Activated CD4-positive, alpha-beta T cell treated with anti-CD3 and anti-CD28 coated beads, Interleukin-2, Interleukin-6, amounts not matched to agents 100 ng/mL and 50 ng/mL, durations not matched to agents 16 hours and 8 hours (primary cell): ENCODE measurements at places on chromosomes 5 and 9.
A peak's percentile ranks its signal among the peaks of the same experiment; 100 is the strongest.

GRCh38 chr5:153866176-153866575 is 172.5 kb downstream of the FAM114A2 start:
- DNase-seq, result no peak

GRCh38 chr9:130472184-130472705 is 27.5 kb downstream of the ASS1 start:
- no peak for DNase-seq

- DNase-seq, result no peak
Measured at GRCh38 chr9:76431601-76432000, 27.4 kb upstream of the GCNT1 start.

DNA sequence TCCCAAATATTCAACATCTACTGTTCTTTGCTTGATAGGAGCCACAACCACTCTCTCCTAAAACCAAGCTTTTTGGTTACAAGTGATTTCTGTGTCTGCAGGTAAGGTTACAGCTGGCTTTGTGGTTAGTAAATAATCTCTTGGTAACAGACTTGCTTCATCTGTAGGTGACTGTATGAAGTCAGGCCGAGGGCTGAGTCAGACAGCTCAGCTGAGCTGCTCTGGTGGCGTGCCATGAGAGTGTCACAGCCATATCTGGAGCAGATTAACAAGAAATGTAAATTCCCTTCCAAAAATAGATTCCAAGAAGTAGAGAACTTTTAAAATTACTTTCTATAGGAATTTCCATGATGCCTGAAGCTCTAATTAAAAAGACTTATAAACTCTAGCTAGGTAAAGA is 23.7 kb upstream of the TAS2R1 start:
- DNase-seq, result no peak

- DNase-seq, result no peak
Measured at GRCh38 chr5:16127865-16128544, 51.6 kb downstream of the MARCHF11 start.

- DNase-seq, result no peak
Measured at GRCh38 chr5:94900006-94900505, 281.6 kb downstream of the SLF1 start.

GRCh38 chr9:136011703-136012496 is 50.7 kb upstream of the UBAC1 start:
- no peak for DNase-seq

GRCh38 chr5:84299959-84300358 is 84.7 kb downstream of the EDIL3 start:
- DNase-seq, result no peak

DNA sequence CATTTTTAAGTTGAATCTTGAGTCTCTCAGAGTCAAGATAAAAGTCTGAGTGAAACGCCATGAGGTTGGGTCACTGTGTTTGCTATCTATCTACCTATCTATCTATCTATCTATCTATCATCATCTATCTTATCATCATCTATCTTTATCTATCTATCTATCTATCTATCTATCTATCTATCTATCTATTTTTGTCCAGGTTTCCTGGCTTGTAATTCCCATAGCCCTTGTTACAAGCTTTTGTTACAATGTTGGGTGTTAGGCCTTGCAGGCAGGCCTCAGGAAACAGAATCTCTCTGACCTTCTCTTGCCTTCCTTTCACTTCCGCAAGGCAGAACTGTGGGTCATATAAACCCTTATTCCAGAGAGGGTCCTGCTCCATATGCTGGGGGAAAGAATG is 12.6 kb upstream of the KIAA1958 start:
- no peak for DNase-seq

DNA sequence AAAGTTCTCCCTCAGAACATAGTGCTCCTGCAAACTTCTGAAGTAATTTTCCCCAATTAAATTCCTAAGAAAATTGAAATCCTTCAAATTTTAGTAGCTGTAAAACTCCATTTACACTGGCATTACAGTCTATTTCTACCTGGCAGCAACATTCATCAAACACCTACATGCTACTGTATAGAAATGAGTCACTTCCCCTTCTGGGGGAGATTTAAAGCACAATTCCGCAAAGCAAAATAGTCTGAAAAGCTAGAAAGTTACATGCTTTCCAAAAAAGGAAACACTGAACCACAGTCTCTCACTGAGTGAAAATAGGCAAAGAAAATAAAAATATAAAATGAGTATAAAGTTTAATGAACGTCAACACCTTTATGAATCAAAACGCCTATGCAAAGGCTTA is 43.3 kb downstream of the MCTP1 start:
- peak; percentile 12 for DNase-seq

DNA sequence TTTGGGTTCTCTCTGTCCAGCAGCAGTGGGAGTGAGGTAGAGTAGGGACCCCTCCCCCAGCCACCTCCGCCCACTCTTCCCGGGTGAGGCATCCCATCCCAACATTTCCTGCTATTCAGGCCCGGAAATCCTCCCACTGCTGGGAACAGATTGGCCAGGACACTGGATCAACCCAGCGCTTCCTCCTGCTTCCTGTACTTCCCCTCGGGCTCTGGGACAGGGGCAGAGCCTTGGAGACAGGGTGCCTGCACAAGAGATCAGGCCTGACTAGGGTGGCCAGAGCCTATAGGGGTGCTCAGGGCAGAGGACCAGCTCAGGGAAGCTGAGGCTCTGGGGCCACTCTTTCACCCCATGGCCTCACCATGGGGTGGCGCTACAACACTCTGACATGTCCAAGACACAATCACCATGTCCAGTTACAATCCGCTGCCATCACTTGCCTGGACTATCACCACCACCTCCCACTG is 14.5 kb downstream of the SH2D3C start:
- peak; percentile 30 for DNase-seq

- no peak for DNase-seq
Measured at GRCh38 chr9:125484350-125485282, 222.4 kb downstream of the MAPKAP1 start.

DNA sequence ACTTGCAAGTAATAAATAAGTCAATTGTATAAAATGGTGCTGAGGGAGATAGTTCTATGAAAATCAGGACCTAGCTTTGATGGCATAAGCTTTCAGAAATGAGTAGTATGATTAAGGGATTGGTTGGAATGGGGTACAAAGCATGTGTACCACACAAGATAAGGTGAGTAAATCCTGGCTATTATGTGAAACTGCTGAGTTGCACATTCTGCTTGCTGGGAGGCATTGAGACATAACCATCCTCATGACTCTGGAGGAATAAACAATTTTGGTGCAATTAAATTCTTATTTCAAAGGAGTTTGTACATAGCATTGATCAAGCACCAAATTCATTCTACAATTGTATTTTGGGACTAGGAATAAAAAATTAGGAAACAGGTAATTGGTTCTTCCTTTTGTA is 755.2 kb upstream of the ACO1 start:
- no peak for DNase-seq

GRCh38 chr5:56595566-56595965 is 219.8 kb upstream of the MAP3K1 start:
- no peak for DNase-seq

GRCh38 chr5:91139572-91140200 is 243.4 kb downstream of the ARRDC3 start:
- DNase-seq, result no peak

DNA sequence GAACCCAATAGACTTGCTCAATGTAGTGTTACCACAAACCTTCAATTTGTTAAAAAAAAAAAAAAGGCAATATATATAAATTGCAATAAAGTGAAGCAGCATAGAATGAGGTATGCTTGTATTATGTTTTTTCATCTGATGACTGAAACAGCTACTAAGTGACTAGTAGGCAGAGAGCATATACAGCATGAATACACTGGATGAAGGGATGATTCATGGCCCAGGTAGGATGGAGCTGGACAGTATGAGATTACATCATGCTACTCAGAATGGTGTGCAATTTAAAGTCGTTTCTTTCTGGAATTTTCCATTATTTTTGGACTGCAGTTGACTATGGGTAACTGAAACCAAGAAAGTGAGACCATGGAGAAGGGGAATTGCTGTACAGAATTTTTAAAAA is 161.2 kb downstream of the GNA14 start:
- peak; percentile 51 for DNase-seq

- DNase-seq, result no peak
Measured at GRCh38 chr9:468766-469426, 254.2 kb downstream of the DOCK8 start.

DNA sequence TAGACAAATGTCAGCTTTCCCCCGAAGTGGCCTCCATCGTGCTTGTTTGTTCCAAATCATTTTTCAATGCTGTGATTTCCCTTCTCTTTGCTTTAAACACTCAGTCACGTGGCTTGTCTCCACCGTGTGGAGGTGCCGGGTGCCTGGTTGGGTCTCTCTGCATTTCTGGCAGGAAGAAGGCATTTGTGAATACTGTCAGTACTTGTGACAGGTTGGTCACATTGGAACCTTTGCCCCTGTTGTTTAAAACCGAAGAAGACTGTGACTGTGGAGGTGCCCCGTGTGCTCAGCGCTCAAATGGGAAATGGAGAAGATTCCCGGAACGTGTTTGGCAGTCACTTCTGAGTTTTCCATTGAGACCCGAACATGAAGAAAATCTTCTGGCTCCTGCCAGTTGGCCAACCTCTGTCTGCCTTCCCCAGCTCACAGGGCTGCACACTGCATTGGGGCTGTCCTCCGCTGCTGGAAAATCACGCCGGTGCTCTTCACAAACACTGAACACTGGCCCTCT is 74.6 kb downstream of the LMNB1 start:
- DNase-seq, result no peak

GRCh38 chr5:144191531-144191930 is 20.9 kb downstream of the KCTD16 start:
- DNase-seq, result no peak

- DNase-seq, result no peak
Measured at GRCh38 chr9:116877072-116877471, 190.0 kb downstream of the TRIM32 start.

DNA sequence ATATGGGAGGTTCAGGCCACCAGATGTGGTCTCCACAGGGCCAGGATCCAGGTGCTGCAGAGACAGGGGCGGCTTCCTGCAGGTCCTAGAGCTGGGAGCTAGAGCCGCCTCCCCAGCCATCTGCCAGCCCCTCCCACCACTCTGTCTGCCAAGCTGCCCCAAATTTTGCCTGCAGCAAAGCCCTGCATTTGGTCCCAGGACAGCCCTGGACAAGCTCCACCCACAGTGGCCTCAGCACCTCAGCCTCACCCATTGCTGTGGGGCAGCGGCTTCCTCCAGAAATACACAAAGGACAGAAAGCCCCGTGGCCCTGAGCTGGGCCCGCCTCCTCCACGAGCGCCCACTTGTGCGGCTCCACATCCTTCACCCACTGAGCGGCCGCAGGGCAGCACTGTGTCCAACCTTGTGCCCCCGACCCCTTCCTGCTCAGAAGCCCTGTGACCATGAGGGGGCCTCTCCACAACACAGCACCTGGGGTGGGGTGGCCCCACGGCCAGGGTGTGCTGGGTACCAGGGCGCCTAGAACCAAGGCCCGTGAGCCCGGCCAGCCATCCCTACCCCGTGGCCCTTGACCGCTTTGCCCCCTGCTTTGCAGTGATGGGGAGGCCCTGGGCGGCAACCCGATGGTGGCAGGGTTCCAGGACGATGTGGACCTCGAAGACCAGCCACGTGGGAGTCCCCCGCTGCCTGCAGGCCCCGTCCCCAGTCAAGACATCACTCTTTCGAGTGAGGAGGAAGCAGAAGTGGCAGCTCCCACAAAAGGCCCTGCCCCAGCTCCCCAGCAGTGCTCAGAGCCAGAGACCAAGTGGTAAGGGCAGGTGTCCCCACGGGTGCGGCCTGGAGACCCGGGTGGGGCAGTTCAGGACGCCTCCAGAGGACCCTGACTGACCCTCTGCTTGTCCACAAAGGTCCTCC is 3.7 kb upstream of the AJM1 start:
- DNase-seq, result no peak

DNA sequence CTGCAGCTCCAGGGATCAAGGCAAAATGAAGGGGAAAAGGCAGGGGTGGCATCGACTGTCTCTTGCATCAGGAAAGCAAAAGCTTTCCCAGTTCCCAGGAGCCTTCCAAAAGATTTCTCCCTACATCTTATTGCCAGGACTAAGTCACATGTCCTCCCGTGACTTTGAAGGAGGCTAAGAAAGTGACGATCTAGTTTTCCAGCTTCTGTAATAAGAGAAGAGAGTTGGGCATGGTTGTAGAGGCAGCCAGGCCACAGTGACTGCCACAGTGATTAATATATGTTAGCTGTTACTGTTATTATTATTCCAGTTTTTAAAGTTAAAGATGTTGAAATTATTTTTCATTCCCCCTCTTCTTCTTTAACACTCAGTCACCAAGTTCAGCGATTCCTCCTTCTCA is 77.1 kb downstream of the RMI1 start:
- DNase-seq, result no peak

DNA sequence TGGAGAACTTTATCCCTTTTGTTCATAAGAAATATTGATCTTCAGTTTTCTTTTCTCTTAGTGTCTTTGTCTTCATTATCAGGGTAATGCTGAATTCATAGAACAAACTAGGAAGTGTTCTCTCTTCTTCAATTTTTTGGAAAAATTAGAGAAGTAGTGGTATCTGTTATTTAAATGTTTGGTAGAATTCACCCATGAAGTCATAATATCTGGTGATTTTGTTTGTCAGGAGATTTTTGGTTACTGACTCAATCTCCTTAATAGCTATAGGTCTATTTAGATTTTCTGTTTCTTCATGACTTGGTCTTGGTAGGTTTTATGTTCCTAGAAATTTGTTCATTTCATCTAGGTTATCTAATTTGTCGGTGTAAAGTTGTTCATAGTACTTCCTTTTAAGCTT is 45.4 kb upstream of the STARD4 start:
- DNase-seq, result no peak

- DNase-seq, result no peak
Measured at GRCh38 chr5:100790951-100791350, 112.1 kb downstream of the ST8SIA4 start.

DNA sequence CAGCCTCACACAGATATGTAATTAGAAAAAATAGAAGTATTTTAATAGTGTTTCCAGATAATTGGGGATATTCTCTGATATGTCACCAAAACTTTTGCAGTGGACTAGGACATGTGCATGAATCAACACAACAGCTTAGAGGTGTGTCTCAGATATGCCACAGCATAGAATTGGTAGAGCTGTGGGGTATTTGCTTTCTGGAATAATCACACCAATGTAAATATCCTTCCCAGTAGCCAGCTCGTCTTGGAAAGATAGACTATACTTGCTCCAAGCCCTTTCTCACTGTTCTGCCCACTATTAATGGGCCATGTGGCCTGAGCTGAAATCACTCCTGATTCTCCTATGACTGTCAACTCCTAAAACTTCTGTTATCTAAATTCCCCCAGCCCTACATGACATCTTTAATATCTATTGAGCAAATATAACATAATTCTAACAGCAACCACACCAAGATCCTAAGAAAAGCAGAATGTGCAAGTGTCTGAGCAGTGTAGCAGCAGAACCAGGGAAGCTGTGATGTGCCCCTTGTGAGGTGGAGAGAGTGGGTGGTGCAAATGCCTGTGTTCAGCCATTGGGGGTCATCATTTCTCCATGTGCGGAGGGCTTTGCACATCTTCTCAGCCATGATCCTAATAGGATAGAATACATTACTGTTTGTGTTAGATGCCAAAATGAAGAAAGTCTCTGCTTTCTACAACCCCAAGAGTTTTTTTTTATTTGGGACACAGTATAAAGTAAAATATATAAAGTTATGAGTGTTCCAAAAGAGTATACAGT is 65.0 kb downstream of the MELK start:
- no peak for DNase-seq

GRCh38 chr5:107781451-107781850 is 110.7 kb upstream of the EFNA5 start:
- DNase-seq, result no peak

- no peak for DNase-seq
Measured at GRCh38 chr9:35028341-35028740, 38.8 kb downstream of the DNAJB5 start.
